ENCODE measurements at places on chromosomes 13 and 19.

- DNase-seq, result no peak
Observed at GRCh38 chr13:84524586-84524985, 642.3 kb upstream of the SLITRK1 start.

DNA sequence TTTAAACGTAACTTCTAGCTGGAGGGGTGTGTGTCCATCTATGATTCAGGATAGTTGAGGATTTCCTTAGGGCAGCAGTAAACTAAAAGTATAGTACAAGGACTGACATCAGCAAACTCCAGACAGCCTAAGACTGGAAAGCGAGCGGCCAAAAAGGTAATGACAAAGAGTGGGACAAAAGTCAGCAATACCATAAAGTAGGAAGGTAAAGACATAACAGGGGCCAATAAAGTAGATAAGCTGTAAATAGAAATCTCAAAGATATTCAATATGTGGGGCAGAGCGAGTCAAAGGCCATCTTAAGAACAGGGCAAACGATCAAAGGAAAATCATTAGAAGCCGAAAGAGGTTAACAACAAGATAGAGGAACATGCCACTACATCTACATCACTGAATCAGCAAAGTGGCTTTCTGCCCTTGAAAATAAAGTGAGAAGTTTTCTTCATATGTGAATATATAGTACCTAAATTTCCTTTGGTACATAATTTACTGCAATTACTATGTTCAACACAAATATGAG lies 167.2 kb downstream of the DIAPH3 start:
- DNase-seq, result no peak

DNA sequence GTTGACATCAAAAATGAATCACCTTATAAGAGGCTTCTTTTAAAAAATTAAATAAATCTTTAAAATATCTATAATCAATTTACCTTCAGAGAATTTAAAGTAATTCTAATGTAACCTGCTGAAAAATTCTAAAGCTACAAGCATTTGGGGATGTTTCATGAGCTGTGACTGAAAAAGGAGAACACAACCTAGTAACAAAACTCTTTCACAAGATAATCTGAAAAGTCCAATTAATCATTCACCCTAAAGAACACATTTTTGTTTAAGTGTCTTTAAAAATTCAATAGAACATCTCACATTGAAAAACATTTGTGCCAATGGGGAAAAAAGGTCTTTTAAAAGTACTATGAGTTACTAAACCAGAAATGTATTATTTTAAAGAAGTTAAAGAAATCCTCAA lies 22.8 kb downstream of the KLF12 start:
- DNase-seq, result no peak

DNA sequence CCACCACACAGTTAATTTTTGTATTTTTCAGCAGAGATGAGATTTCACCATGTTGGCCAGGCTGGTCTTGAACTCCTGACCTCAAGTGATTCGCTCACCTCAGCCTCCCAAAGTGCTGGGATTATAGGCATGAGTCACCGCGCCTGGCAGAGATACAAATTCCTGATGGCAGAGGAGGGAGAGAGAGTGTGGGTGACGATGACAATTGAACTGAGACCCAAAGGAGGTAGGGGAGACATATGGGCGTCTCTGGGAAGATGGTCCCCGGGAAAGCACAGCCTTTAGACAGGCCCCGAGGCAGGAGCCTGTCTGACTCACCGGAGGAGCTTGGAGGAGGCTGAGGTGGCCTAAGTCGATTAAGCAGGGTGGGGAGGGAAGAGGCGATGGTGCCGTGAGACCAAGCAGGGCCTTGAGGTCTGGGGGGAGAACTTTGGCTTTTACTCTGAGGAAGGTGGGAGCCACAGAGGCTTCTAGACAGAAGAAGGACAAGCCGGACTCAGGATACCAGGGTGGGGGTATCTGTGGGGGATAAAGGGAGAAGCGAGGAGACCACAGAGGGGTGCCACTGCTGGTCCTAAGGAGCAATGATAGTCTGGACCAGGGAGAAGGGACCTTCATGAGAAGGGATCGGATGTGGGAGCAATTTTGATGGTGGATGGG lies 38.2 kb downstream of the ARRDC2 start:
- no peak for DNase-seq

DNA sequence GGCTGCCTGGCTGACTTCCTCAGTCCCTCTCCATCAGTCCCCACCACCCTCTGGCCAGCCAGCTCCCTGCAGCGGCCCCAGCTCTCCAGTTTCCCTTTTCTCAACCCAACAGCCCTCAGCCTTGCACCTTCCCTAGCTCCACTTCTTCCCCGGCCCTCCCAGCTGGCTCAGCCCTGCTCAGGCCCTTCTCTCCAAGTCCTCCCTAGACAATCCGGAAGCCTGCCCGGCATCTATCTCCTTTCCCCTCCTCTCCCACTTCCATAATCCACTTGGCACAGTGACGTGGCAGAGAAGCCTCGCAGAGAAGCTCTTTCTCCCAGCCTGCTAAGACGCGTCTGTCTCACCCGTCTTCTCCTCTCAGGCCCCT lies 1.1 kb downstream of the UBXN6 start:
- DNase-seq, result no peak

DNA sequence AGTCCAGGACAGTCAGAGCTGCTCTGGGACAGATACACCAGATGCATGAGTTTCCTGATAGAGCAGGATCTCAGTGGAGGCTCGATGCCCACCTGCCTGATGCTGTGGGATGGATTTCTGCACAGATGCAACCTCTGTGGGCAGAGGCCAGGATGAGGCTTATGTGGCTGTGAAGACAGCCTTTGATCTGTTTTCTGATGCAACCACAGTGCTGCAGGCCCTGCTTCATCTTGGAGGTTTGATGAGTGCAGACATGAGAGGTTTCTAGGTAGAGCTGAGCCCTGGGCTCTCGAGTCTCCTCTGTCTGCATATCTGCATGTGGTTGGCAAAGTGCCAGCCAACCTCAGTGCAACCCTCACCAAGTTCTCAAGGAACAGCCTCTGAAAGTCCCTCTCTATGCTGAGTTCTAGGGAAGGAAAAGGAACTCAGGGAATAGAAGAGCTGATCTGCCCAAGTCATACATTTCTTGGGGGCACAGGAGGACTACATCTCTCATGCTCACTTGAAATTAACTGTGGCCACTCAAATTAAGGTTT lies 23.1 kb upstream of the TSHZ3 start:
- no peak for DNase-seq
